ENCODE measurements at places on chromosomes 1 and 21.

- no peak for DNase-seq
Observed at GRCh38 chr1:168148916-168149315, 12.2 kb upstream of the GPR161 start.

GRCh38 chr1:56715156-56715555 is 70.0 kb downstream of the PRKAA2 start:
- no peak for DNase-seq

GRCh38 chr1:41520951-41521752 is 36.7 kb upstream of the EDN2 start:
- DNase-seq: no peak

- no peak for DNase-seq
Observed at GRCh38 chr1:66761221-66761620, 9.0 kb downstream of the DYNLT5 start.

- no peak for DNase-seq
Observed at GRCh38 chr21:28513428-28513827, 479.2 kb downstream of the LTN1 start.

GRCh38 chr1:51115714-51116404 is 13.8 kb downstream of the C1orf185 start:
- no peak for DNase-seq

GRCh38 chr1:228453614-228454013 is 33.6 kb upstream of the RNF187 start:
- DNase-seq: no peak

DNA sequence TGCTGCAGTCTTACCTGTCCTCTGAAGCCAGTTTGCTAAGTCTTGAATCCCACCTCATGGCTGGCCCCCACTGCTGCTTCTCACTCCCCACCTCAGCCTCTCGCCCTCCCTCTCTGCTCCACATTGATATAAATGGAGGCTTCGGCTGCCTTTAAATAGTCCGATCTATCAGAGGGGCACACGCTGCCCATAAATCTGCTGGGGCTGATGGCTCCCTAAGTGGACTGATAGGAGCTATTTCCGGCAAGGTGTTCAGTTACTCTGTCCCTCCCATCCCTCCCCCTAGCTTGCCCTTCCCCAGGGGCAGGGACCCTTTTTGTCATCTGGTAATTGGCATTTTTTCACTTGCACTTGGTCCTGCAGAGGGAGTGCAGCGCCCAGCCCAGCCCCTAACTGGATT is 108.4 kb downstream of the TMEM53 start:
- DNase-seq: no peak

- DNase-seq: no peak
Observed at GRCh38 chr1:177132141-177132540, 32.4 kb downstream of the ASTN1 start.

Measured in activated CD4-positive, alpha-beta T cell treated with anti-CD3 and anti-CD28 coated beads, Interleukin-10, Interleukin-2, amounts not matched to agents 100 ng/mL and 50 ng/mL, durations not matched to agents 16 hours and 8 hours (primary cell).